ENCODE measurements at places on chromosomes 2 and 18.

GRCh38 chr18:7822435-7823331 lies 255.6 kb downstream of the PTPRM start:
- no peak for DNase-seq

- no peak for DNase-seq
These were observed 51.0 kb downstream of the AKAIN1 start for GRCh38 chr18:5146093-5146492.

- DNase-seq = no peak
These were observed 219.6 kb downstream of the CD226 start for GRCh38 chr18:69727912-69728572.

GRCh38 chr18:8684577-8684976 lies 20.8 kb upstream of the MTCL1 start:
- DNase-seq = no peak

DNA sequence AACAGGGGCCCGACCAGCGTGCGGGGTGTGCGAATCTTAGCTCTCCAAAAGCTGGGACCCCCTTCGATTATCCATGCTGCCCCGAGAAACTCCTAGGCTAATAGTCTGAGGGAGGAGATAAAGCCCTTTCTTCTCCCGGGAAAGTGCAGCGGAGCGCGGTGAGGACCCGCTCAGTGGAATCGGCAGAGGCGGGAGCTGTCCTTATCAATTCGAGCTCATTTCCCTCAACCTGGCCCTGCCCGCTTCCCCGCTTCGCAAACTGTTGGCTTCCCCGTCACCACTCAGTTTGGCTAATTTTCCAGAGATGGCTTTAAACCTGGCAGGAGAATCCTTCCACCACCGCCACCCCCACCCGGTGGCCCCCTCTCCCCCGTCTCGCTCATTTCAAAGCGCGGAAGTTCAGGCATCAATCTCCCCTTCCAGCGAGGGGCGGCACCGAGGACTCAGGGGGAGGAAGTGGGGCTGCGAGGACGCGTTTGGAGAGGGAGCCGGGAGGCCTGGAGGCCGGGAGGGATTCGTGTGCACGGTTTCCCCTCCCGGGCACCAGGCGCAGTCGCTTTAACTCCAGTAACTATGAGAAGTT lies 1.6 kb downstream of the KLHL14 start:
- peak; percentile 65 for DNase-seq

GRCh38 chr2:100982431-100982861 lies 19.6 kb upstream of the RPL31 start:
- DNase-seq = no peak

GRCh38 chr2:20473128-20473527 lies 26.3 kb downstream of the RHOB start:
- no peak for DNase-seq

- DNase-seq = no peak
These were observed 57.0 kb downstream of the CIB4 start for GRCh38 chr2:26584191-26584590.

DNA sequence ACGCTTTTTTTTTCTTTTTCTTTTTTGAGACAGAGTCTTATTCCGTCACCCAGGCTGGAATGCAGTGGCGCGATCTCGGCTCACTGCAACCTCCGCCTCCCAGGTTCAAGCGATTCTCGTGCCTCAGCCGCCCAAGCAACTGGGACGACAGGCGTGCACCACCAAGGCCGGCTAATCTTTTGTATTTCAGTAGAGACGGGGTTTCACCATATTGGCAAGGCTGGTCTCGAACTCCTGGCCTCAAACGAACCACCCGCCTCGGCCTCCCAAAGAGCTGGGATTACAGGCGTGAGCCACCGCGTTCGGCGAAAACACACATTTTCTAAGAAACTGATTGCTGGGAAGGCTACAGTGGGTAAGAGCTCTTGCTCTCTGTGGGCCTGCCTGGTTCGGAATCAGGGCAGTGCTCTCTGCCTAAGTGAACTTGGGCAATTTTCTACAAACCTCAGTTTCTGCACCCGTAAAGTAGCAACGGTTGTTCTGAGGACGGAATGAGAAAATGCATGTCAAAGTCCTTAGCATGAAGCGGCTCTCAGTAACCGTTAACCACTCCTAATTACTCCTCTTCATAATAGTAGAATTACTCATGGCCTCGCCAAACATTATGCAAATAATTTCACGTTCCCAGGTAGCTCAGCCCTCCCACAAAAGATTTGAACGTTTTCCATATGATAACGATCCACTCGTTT lies 1.0 kb upstream of the PMAIP1 start:
- no peak for DNase-seq

DNA sequence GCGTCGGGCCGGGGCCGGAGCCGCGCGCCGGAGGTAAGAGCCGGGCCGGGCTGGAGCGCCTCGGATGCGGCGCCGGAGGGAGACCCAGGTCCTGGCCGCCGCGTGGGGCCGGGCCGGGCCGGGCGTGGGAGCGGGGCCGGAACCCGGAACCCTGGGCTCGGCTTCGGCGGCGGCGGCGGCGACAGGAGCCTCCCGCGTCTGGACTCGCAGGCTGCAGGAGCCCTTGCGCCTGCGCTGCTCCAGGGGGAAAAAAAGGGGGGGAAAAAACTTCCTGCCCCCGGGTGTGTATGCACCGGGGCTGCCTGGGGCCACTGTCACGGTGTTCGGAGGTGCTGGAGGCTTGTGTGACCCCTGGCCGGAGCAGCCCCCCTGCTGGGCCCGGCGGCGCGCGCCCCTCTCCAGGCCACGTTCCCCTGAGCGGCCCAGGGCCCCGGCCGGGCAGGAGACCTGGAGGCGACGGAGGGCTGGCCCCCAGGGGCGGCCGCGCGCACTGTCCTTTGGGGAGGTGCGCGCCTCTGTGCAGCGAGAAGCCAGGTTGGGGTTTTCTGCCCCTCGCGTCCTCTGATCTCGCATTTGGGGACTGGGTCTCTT lies 864 bp downstream of the KLHL29 start:
- peak; percentile 59 for DNase-seq

DNA sequence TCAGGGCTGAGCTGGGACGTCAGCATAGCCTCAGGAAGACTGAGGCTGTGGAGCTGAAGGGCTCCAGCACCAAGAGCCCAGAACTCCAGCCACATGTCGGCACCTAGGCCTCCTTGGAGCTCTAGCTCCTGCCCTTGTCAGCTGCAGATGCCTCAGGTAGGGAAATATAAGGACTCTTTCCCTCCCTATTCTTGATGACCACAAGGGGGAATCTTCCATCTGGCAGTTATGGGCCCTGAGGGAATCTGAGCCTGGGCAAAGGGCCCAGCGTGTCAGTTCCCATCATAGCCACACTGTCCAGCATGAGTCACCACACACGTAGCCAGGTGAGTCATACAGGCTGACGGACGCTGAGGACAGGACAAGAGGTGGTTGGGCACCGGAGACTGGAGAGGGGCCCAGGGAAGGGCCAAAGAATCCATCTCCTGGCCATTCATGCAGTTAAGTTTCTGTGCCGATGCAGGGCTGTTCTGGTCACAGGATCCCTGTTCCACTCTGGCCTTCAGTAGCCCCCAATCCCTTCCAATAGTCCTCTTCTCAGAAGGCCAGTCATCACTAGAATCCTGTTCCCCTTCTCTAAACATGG lies 1.8 kb downstream of the MPV17 start:
- DNase-seq = no peak

- DNase-seq = no peak
These were observed 695.8 kb downstream of the RNF144A start for GRCh38 chr2:7612969-7613368.

GRCh38 chr18:49812286-49813068 lies 856 bp downstream of the ACAA2 start:
- no peak for DNase-seq

- DNase-seq = no peak
These were observed 29.8 kb upstream of the ACAA2 start for GRCh38 chr18:49843131-49843530.

DNA sequence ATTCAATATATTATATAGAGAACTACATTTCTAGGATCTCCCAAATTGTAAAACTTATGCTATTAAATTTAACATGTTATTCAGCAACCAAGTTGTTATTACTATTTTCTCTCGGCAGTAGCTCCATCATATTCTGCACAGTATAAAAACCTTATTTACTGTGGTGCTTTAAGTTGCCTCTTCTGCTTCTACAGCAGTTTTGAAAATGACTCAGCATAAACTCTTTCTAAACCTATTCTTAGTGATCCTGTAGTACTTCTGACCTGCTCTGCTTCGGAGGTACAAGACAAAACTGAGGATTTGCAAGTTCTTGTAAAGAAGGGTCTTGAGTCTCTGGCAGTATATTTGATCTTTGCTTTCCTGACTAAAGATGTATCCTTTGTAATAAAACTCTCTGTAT lies 567.2 kb downstream of the TMX3 start:
- DNase-seq = no peak

GRCh38 chr2:71561441-71562267 lies 108.3 kb downstream of the DYSF start:
- DNase-seq = no peak

- DNase-seq = no peak
These were observed 157.4 kb downstream of the ASXL3 start for GRCh38 chr18:33735428-33735827.

GRCh38 chr2:154706660-154707059 lies 8.2 kb downstream of the KCNJ3 start:
- no peak for DNase-seq

- peak; percentile 35 for DNase-seq
These were observed 121.6 kb downstream of the NFATC1 start for GRCh38 chr18:79517341-79517740.

- DNase-seq = peak; percentile 74
These were observed 70.6 kb upstream of the PSMD14 start for GRCh38 chr2:161237392-161238264.

- DNase-seq = no peak
These were observed 22.7 kb downstream of the MRO start for GRCh38 chr18:50797142-50797541.

GRCh38 chr2:101339266-101339880 lies 30.9 kb upstream of the RNF149 start:
- no peak for DNase-seq

DNA sequence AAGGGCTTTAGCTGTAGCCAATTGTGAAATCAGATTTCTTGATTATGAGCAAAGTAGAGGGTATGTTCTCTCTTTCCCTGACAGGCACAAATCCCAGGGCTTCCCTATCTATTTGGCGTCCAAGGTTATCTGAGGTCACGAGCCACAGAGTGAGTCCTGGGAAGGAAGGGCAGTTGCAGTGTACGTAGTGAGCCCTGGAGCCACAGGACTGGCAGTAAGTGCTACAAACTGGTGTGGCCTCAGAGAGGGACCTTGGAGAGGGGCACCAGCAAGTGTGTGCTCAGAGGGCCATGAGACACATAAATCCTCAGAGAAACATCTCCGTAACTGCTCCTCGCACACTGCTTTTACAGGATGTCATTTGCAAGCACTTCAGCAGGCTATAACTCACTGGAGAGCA lies 115.5 kb upstream of the SH3BP4 start:
- no peak for DNase-seq

DNA sequence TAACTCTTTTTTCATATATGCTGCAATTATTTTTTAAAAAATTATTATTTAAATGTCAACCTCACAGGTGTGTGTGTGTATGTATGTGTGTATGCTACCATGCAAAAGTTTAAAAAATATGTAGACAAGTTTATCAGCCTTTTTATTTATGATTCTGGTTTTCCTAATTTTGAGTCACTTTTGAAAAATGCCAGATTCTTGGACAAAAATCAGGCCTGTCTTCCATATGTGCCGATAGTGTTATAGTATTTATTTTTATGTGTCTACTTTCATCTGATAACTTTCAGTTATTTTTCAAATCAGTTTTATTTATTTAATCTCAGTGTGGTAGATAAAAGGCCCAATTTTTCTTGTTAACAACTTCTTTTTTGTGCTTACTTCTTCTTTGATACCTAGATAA lies 176.2 kb downstream of the RDH14 start:
- DNase-seq = no peak

DNA sequence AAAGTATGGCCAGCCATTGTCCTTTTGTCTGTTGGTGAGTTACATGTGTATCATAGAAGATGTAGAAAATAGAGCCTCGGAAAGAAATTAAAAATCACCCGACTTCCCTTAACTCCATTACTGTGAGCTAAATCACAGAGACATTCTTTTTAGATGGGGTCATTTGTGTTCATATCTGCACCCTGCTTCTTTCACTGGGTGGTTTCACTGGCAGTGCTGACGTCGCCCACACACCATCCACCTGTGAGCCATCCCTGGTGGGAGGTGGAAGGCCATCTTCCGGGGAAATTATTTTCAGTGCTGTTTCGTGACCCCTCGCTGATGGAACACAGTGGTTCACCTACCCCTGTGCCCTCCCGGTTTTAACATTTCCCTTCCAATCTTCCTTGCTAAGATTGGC lies 21.2 kb downstream of the SH3BP4 start:
- DNase-seq = no peak

- no peak for DNase-seq
These were observed 76.3 kb downstream of the MBD2 start for GRCh38 chr18:54148151-54148550.

DNA sequence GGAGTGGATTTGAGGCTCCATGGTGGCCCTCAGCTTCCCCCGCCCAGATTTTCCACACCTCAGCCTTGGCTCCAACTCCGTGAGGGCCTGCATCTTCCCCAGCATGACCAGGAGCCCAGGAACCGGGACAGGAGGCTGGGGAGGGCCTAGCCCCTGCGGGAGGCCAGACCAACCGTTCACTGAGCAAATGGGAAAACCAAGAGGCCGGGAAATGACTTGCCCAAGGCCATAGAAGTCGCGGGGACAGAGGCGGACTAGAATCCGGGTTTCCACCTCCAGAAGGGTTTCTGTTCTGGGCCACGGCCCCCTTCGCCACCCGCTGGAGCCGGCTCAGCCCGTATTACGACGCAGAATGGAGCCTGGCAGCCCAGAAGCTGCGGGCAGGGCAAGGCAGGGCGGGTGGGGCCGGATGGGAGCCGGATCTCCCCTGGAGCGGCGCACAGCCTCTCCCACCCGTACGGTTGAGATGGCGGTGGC lies 7.9 kb upstream of the CRYBA2 start:
- DNase-seq = no peak

DNA sequence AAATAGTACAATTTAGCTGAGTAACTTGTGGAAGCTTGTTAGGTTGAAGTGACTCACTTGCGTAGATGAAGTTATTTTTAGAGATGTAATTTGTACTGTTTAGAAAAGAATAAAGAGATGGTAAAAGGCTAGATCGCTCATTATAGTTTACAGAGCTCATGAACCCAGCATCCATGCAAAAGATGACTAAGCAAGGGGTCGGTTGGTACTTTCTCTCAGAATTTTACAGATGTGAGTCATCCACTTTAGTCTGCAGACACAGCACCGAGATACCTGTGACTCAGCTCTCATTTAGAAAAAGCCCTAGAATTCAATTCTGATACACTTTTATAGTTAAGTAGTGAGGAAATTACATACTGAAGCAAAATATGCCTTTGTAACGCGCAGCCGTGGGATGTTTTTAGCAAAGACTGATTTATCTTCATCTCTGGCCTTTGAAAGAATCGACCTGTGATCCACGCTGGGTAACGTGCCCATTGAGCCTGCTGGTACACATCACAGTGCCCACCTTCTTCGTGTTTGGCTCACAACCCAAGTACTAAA lies 116.5 kb upstream of the FOSL2 start:
- no peak for DNase-seq

DNA sequence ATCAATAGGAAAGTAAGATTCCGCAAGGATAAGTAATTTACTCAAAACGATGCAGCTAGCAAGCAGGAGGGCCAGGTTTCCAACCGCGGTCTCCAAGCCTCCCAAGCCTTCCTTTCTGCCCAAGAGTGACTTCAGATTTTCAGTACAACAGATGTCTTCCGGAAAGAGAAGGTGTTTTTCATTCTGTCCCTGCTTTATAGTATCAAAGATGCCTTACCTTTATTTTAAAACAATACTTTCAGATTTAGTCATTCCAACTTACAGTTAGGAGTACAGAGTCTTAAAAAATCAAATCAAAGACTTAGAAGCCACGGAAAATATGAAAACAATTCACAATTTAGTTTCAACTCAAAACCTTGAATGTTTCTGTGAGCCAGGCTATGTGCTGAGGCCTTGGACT lies 43.6 kb downstream of the CYB5A start:
- no peak for DNase-seq

Data from ecto neural progenitor cell (in vitro differentiated cells).